ENCODE measurements at places on chromosomes 2 and 18.

DNA sequence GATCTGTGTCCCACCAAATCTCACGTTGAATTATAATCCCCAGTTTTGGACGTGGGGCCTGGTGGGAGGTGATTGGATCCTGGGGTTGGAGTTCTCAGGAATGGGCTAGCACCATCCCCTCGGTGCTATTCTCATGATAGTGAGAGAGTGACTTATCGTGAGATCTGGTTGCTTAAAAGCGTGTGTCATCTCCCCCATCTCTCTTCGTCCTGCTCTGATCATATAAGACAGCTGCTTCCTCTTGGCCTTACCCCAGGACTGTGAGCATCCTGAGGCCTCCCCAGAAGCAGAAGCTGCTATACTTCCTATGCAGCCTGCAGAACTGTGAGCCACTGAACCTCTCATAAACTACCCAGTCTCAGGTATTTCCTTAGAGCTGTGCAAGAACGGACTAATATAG lies 163.7 kb upstream of the NDUFV2 start:
- no peak for DNase-seq

DNA sequence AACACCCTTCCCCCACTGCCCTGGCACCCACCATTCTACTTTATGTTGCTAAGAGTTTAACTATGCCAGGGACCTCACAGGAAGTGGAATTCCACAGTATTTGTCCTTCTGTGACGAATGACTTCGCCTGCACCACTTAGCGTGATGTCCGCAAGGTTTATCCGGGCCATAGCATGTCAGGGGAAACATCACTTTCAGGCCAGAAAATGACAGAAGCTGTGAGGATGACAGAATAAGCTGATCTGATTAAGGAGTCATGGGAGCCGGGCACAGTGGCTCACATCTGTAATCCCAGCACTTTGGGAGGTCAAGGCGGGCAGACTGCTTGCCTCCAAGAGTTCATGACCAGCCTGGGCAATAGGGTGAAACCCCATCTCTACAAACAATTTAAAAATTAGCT lies 248.8 kb downstream of the EIPR1 start:
- DNase-seq: no peak

GRCh38 chr2:190563109-190563508 lies 28.6 kb upstream of the NEMP2 start:
- DNase-seq: no peak

GRCh38 chr2:96191937-96192670 lies 16.5 kb downstream of the STARD7 start:
- no peak for DNase-seq

DNA sequence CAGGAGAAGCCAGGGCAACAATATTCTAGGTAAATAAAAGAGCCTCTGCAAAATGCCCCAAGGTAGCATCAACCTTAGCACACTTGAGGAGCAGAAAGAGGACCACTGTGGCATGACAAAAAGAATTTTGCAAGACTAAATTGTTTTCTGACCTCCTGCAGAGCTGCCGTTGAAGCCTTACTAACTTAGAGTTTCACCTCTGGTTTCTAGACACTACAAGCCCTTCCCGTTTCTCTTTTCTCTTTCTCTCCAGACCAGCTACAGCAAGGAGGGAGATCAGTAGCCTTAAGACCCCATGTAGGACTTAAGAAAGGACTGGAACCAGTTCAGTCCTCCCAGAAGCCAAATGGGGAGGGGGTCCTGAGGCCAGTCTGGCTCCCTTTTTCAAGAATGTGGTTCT lies 73.3 kb upstream of the SP3 start:
- DNase-seq: no peak

DNA sequence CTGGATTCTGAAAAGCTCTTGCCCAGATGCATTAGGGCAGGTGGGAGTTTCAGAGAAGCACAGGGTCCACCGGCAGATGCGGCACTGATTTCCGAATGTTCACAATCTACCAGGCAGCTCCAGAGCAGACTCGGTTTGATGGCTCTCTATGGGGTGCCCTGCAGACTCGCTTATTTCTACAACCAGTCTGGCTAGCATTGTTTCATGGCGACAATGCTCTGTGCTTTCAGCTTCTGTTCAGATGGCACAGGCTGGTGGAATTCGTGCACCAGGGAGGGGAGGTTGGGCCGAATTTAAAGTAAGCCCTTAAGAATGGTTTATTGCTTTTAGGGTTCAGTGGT lies 9.9 kb downstream of the MYT1L start:
- DNase-seq: no peak

- DNase-seq: no peak
Measured at GRCh38 chr18:78612801-78613200, 366.8 kb upstream of the SALL3 start.

GRCh38 chr2:197889041-197889440 lies 84.6 kb downstream of the PLCL1 start:
- no peak for DNase-seq

DNA sequence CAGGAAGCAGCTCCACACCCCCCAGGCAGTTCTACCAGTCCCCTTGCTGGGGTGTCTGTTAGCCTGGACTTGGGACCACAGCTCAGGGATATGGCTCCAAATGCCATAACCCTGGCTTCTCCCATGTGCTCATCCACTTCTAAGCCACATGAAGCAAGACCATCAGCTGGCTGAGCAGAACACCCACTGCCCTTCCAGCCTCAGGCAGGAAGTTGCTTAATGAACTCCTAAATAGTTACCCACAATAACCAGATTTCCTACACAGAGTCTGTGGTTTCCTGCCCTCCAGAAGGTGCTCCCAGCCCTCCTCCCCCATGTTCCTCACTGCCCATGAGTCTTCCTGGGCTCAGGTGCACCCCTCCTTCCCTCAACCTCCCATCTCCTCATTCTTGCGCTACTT lies 98.3 kb upstream of the EPC2 start:
- no peak for DNase-seq

GRCh38 chr2:127359520-127359919 lies 28.3 kb downstream of the MAP3K2 start:
- DNase-seq: no peak
